GM12864 (cell line): ENCODE measurements at places on chromosomes 7 and 10.

DNA sequence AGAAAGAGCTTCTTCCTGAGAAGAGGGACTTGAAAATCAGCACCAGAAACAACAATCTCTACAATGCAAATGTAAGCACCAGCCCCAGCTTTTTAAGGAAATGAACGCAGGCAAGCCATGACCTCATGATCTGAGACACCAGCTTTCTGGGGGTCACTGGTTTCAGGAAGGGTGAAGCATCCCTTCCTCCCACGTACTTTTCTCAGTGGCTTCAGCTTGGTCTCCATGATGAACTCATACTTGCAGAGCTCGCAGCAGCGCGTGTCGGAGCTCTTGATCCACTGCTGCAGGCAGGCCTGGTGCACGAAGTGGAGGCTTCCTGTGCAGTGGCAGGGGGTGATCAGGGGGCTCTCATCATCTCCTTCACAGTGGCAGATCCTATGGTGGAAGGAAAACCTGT, 87.0 kb downstream of the ALOX5 start:
- peak; percentile 97 for DNase-seq

DNA sequence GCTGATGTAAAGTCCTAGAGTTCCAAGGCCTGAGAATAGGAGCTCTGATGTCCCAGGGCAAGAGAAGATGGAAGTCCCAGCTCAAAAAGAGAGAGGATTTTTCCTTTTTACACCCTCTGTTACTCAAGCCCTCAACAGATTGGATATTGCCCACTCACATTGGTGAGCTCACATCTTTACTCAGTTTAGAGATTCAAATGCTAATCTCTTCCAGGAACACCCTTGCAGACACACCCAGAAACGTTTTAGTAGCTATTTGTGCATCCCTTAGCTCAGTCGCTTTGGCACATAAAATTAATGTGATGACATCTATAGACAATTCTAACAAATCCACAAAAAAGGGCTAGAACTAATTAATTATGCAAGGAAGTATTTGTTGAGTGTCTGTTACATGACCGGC, 27.1 kb downstream of the ARMC3 start:
- no peak for DNase-seq

DNA sequence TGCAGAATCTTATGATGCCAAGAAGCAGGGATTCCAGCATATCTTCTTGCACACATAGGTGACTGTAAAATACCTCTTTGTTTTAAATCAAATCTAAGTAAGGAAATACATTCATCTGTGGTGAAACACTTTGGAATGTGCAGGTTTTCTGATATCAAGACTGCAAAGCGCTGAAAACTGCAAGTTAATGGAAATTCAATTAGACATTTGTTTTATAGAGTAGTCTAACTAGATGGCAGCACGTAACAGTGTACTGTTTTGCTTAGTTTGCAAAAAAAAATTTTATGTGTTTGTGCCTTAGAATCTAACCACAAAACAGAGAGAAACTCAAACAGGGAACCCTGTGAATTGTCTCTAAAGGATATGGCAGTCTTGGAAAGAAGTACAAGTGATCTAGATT, 259.2 kb downstream of the HDAC9 start:
- DNase-seq: no peak

- no peak for DNase-seq
Observed at GRCh38 chr10:98915911-98916310, 319.7 kb downstream of the HPSE2 start.

DNA sequence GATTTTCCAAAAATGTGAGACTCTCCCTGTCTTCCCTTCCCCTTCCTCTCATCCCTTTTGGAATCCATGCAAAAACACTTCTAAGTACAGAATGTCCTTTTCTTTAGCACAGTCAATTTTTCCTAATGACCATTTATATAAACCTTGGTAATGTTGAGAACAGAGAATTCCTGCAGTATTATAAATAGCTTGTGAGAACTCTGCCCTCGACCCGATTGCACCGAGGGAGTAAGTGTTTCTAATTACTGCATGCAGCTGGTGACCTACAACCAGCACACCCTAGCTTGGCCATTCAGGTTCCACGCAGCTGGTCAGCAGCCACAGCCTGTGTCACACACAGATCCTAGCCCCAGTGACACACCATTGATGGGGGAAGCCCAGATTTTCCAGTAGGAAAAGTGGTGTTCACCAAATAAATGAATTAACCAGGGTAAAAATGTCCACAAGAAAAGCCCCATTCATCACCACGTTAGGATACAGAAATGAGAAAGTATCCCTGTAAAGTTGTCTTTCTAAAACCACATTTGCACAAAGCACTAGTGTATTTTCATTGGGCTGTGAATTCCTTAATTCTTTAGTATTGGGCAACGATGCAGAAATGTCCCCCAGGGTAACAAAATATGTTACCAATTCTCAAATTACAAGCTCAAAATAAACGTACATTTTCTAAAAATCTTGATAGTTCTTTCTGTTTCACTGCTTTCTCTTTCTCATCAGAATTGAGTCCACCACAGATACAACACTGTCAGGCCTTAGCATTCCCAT, 499.0 kb upstream of the KLF6 start:
- DNase-seq: no peak

GRCh38 chr7:41436139-41436538, 266.8 kb downstream of the INHBA start:
- no peak for DNase-seq

GRCh38 chr10:92690211-92690914, 608 bp downstream of the HHEX start:
- DNase-seq: no peak

- no peak for DNase-seq
Observed at GRCh38 chr7:76338298-76339084, 20.3 kb downstream of the YWHAG start.

- no peak for DNase-seq
Observed at GRCh38 chr10:11329062-11329673, 282.3 kb downstream of the USP6NL start.

DNA sequence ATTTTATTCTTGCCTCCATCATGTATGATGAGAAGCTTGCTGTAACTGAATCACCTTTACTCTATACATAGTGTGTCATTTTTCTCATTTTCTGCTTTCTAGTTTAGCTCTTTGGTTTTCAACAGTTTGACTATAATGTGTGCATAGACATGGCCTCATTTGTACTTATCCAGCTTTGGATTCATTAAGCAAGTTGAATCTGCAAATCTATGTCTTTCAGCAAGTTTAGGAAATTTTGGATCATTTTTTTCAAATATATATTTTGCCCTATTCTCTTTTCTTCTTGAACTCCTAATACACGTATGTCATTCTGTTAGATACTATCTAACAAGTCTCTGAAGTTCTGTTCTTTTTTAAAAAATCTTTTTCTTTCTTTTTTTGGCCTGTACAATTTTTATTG, 57.8 kb downstream of the PRLHR start:
- no peak for DNase-seq

GRCh38 chr10:44051091-44051490, 333.8 kb downstream of the CXCL12 start:
- no peak for DNase-seq

- DNase-seq: no peak
Observed at GRCh38 chr10:88544140-88544870, 38.8 kb downstream of the RNLS start.

- DNase-seq: no peak
Observed at GRCh38 chr10:36779238-36779846, 346.1 kb upstream of the ANKRD30A start.
